D721Med (cell line): ENCODE measurements at places on chromosomes 16 and 17.
A peak's percentile ranks its signal among the peaks of the same experiment; 100 is the strongest.

GRCh38 chr17:38768417-38768816 is 15.9 kb downstream of the PSMB3 start:
- no peak for DNase-seq

DNA sequence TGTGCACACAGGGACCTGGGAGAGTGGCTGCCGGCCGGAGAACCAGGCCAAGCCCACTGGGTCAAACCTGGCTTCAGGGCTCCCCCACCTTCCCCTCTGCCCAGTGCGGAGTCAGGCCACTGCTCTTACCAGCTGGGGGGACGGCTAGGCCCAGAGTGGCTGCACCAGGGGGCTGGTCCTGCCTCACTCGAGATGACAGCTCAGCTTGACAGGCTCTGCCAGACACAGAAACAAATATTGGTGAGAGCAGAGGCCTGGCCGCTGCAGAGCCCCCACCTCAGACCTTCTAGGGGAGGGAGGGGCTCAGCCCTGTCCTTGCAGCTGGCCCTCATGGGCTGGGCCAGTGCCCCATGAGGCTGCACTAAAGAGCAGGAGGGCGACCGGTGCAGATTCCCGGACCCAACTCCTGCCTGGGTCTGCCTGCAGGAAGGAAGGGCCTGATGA is 4.5 kb downstream of the NUDT16L1 start:
- no peak for DNase-seq

GRCh38 chr16:23103603-23104002 is 45.6 kb downstream of the USP31 start:
- no peak for DNase-seq

DNA sequence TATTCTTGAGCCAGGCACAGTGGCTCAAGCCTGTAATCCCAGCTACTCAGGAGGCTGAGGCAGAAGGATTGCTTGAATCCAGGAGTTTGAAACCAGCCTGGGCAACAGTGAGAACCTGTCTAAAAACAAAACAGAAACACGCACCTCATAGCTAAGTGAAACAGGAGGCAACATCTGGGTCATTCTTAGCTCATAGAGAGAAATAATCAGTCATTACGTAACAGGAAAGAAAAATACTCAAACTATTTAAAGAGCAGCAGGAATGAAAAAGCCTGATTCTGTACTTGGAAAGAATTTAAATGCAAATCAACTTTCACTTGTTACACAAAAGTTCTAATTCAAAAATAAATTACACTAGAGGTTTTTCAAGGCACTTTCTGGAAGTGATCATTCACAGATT is 17.2 kb downstream of the CHCT1 start:
- DNase-seq, result no peak

GRCh38 chr16:85329059-85329812 is 217.0 kb upstream of the CIBAR2 start:
- peak; percentile 48 for DNase-seq

DNA sequence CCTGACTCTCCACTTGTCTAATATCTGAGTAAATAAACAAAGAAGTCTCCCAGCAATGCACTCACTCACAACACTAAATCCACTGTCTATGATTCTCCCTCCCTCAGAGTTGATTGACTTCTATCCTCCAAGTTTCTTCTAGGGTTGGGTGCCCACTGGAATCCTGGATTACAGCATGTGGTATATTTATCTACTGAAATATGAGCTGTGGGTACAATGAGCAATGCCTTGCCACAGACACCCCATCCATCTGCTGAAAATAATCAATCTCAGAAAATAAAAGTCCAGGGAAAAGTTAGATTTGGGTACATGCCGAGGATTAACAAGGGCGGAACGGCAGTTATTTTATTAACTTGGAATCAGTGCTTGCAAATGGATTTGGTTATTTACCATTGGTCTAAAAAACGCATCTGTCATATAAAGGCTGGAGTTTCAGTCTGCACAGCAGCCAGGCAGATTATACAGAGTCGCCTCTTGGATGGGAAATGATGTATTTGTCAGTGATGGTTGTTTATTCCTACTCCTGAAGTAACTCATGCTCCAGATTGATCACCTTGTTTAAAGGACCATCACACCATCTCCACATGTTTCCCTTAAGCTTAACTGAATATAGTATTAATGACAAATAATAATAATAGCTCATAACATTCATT is 193.9 kb upstream of the SOX9 start:
- no peak for DNase-seq

GRCh38 chr17:35808240-35808961 is 883 bp upstream of the TAF15 start:
- no peak for DNase-seq

GRCh38 chr16:55443434-55444346 is 35.3 kb upstream of the MMP2 start:
- DNase-seq, result no peak

DNA sequence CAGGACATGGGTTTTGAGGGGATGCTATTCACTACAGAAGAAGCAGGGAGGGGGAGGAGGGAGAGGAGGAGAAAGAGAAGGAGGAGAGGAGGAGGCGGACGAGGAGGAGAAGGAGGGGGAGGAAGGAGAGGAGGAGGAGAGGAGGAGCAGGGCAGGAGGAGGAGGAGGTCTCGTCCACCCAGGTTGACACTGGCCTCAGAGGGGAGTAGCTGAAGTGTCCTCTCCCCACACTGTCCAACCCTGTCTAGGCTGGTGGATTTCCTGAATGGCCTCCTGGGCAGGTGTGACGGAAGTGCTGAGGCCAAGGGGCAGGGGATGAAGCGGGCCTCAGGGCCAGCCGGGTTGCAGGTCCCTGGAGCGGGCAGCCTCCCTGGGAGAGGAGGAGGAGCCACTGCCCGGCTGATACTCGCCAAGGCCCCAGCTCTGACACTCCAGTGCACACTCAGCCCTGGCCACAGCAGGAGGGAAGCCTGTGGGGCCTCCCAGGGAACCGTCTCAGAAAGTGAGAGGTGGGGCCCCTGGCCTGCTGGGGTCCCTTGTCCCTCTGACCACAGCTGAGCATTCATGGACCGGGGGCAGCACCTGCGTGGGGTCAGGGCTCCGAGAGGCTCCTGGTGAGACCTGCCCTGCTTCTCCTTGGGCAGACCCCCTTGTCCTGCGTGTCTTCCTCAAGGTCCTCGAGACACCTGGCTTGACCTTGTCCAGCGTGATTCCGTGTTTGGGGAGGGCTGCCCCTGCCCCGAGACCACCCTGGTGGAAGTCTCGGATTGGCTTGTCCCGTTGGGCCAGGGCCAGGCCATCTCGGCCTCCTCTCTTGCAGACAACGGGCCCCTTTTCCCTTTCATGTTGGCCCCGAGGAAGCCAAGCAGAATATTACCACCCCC is 200.6 kb upstream of the CIBAR2 start:
- DNase-seq, result no peak

GRCh38 chr17:35988164-35988563 is 1.6 kb upstream of the CCL14 start:
- DNase-seq, result no peak

GRCh38 chr17:60652454-60653247 is 25.0 kb upstream of the BCAS3 start:
- no peak for DNase-seq

- no peak for DNase-seq
Observed at GRCh38 chr16:28108590-28109247, 45.2 kb upstream of the GSG1L start.

- no peak for DNase-seq
Observed at GRCh38 chr16:79964104-79964503, 363.6 kb upstream of the MAF start.

- no peak for DNase-seq
Observed at GRCh38 chr16:88363239-88363891, 19.4 kb upstream of the ZNF469 start.

- DNase-seq, result no peak
Observed at GRCh38 chr17:72714357-72714966, 378.0 kb downstream of the SLC39A11 start.

GRCh38 chr16:64013856-64014255 is 1108.0 kb downstream of the CDH11 start:
- no peak for DNase-seq

DNA sequence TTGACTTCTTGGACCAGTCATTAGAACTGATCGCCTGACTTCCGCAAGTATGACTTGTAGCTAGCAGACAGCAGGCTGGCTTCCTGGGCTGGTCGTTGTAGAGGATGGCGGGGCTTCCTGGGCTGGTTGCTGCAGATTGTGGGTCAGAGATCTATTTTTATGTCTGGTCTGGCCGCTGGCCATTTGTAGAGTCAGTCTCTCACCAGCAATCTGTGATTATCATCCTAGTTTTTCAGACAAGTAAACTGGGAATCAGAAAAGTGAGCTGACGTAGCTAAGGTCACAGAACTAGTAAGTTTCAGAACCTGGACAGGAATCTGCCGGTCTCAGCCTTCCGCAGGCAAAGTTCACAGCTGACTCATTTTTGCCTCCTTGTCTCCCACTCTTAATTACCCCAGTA is 19.1 kb downstream of the GPR142 start:
- DNase-seq, result no peak

DNA sequence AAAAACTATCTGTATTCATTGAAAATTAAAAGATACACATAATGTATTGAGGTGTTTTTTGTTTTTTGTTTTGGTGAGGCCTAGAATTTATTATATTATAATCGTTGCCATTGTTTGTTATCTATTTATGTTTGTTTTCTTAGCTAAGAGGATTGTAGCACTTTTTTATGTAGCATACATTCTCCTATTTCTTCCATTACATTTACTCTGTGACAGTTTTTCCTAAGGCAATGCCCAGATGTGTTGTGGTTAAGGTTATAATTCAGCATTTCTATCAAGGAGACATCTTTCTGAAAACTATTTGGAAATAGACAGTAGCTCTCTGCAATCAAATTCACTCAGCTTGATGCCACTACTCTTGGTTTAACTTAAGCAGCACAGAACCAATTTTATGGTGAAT is 161.6 kb downstream of the PPM1E start:
- DNase-seq, result no peak

DNA sequence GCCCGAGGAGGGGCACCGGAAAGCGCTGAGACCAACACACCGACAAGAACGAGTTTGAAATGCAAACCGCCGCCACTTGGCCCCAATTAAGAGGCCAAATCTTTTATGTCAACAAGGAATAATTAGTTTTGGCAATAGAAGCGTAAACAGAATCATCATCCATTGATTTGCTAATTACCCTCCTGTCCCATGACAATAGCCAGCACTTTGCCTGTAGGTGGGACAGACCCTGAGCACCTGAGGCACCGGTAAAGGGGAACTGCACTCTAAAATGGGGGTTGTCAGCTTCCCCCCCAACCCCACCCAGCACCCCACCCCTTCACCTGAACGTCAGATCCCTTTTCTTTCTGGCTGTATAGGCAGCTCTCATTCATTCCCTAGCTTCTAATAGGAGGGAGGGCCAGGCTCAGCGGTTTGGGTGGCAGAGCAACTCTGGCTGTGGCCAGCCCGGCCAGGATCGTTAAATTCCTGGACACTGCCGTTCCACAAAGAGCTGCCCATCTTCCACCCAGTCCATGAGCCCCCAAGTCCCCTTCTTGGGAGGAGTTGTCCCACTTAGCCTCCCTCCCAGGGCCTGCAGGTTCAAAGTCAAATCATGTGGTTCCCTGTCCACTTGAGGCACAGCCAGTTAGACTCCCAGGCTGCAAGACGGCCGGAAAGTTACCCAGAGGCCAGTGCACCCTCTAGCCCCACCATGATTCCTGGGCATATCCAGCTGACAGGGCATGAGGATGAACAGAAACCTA is 45.8 kb downstream of the WNT3 start:
- peak; percentile 3 for DNase-seq

DNA sequence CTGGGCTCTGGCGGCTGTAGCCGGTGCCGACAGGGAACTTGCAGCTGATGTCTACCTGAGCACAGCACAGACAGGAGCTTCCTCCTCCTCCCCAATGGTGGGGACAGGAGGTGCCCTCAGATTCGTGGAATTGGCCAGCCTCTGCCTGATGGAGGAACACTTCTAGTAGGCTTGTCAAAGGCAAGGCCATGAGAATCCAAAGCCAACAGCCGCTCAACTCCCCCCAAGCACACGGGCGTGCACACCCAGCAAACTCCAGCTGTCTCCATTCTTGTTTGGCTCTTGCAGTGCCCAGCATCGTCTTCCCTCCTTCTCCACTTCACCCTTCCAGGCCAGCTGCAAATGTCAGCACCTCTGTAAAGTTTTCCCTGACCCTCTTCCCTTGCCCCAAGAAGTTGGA is 35.1 kb downstream of the SCNN1G start:
- no peak for DNase-seq
